ENCODE measurements at places on chromosomes 3 and 15. TPM values are rescaled to one million over a fixed set of nuclear protein-coding genes. Genes with fewer than 3 reads are reported as not detected.

DNA sequence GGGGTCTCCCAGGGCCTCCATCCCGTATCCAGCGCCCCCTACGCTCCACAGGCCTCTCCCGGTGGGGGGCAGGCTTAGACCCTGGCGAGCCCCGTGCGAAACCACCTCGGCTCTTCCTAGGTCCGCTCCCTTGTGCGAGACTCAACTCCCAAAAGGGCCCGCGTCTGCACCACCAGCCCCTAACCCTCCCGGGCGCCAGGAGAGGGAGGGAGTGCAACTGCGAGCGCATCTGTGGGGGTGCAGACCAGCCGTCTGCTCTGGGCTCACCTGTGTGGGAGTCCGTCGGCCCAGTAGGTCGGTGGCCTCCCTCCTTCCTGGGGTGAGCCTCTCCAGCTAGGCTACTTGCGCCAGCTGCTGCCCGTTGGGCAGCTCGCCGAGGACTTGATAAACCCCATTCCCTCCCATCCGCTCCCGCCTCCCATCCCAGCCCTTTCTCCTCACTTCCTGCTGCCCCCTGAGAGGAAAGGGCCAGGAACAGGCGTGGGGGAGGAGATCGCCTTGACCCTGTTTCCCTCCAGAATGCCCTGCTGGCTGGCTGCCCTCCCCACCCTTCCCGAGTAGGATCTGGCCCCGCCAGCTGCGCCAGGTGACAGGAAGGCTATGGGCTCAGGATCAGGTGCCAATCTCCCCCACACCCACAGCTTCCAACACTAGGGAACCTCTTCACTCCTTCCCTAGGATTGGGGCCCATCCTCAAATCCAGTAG lies at the start of gene HYAL2:
Gene HYAL2, minus strand, starts transcription at position 360 of the 706 bp plus-strand sequence. CDS start 2,256 bp downstream, outside the sequence.
- no peak for DNase-seq

- peak; percentile 28 for DNase-seq
Measured at GRCh38 chr3:65836047-65836446, 202.7 kb downstream of the MAGI1 start.

DNA sequence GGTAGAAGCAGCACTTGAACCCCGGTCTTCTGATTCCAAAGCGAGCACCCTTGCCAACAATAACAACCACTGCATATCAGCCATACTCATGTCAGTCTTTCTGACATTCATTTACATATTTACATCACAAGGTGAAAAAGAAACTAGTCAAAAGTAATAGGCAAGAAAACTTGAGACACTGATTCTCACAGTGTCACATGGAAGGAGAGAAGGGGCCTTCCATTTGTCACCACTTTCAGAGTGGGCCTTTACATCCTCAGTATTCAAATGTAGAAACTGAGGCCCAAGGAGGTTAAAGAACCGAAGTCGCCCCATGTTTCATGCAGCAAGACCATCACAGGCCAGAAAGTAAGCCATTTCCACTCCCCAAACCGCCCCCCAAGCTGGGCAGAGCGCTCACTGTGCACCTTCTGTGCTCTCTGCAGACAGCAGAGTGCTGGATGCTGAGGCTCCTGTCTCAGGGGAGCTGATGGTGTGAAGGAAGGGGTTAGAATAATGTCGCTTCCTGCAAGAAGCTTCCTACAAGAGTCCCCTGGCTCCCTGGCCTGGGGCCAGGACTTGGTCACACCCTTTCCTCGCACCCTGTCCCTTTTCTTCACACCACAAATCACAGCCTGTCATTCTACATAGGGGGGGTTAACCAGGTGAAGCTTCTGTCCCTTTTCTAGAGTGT lies 260.1 kb downstream of the UACA start:
- no peak for DNase-seq

Gene SNAP23
- 108 TPM for total RNA-seq

DNA sequence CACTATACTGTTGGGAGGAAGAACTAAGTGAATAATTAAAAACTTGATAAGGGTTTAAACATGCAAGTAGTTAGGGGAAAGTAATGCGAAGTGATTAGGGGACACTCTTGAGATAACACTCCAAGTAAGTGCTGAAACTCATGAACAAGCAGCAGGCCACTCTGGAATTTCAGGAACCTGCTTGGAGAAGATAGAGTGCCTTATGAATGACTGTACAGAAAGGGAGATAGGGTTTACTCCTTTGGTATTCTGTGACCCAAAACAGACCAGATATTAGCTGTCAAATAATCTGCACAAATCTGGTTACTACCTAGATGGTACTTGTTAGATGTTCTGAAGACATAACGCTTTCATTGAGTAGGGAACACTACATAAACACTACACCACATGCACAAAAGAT lies 85.6 kb downstream of the FRMD4B start:
- no peak for DNase-seq

- DNase-seq: no peak
Measured at GRCh38 chr3:158703566-158703965, 28.7 kb downstream of the RARRES1 start.

Gene EEF1AKMT4
- 7.3 TPM for total RNA-seq

DNA sequence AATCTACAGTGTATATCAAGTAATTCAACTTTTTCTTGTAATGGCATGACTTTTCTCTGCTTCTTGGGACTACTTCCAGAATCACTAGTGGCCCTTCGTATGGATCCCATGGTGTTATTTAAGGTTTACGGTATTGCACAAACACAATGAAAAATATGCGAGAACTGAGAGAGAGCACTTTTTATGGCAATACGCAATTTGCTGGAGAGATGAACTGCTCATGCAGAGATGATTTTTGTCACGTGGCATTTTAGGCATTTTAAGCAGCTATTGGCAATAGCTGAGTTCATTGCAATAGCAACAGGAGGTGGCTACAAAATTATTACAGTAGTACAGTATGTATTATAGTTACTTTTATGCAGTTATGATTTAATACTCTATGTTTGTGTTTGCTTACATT lies 294.0 kb downstream of the UBE2E2 start:
- no peak for DNase-seq

Gene PLCH1
- total RNA-seq: 0.60 TPM

DNA sequence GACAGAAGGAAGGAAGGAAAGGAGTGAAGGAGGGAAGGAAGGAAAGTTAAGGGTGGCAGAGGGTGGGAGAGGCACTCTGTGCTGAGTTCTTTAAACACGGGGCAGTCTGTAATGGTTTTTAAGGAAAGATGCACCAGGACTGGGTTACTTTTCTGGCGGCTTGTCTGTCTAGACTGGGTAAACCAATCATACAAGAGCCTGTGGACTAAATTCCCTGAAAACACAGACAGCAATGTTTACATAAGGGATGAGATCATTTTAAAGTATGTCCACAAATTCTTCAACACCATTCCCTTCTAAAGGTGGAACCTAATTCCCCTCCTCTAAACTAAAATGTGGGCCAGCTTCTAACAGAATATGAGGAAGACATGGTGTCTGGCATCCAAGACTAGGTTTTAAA lies 235.5 kb upstream of the IGF1R start:
- DNase-seq: no peak

Gene TP53BP1
- 25.4 TPM for total RNA-seq

Gene CACNA2D3
- 11.2 TPM for total RNA-seq

Gene CFAP92
- total RNA-seq: 0.36 TPM

- DNase-seq: no peak
Measured at GRCh38 chr3:32813180-32813579, 4.6 kb upstream of the TRIM71 start.

Gene RTP3
- not detected for total RNA-seq

Gene GNAT1
- not detected for total RNA-seq

GRCh38 chr3:111592936-111593335 lies 2.2 kb downstream of the ZBED2 start:
- DNase-seq: peak; percentile 18

Gene CYP1A2
- not detected for total RNA-seq

GRCh38 chr3:118534519-118534918 lies 500.1 kb downstream of the IGSF11 start:
- no peak for DNase-seq

DNA sequence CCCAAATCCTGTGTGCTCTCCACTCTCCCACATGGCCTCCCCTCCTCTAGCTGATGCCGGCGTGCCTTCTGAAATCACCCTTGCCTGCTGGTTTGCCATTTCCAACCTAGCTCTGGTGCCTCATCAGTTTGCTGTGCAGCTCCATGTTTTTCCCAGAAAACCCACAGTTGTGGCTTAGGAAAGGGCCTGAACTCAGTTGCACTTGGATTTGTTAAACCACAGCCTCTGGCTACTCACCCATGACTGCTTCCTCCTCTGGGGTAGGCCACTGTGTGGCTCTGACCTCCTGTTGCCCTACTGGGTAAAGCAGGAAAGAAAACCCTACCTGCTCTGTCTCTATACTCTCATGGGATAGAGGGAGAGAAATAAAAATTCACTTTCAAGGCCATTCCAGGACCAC lies 97.3 kb downstream of the DAPK2 start:
- peak; percentile 7 for DNase-seq

- no peak for DNase-seq
Measured at GRCh38 chr15:82750831-82751180, 41.1 kb upstream of the AP3B2 start.

DNA sequence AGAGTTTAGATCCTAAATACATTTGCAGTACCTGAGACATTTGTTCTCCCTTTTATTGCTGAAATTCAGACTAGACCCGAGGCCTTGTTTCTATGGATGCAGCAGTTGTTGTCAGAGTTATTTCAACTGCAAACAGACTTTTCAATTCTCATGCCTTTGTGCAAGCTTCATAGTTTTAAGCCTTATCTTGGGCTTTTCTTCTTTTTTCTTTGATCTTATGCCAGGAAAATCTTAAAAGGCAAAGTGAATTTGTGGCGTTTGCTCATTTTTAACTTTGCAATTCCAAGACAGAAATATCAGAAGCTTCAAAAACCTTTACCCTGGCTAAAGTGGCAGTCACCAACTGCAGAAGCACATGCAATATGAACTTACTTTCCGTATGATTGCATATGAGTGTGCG lies 576.7 kb downstream of the DIPK2A start:
- DNase-seq: no peak

GRCh38 chr15:53038655-53038941 lies 248.5 kb upstream of the ONECUT1 start:
- no peak for DNase-seq

Gene GRAMD1C
- 6.0 TPM for total RNA-seq

Gene SLC12A8
- 26.6 TPM for total RNA-seq

- DNase-seq: no peak
Measured at GRCh38 chr15:32933236-32933635, 215.4 kb downstream of the GREM1 start.

DNA sequence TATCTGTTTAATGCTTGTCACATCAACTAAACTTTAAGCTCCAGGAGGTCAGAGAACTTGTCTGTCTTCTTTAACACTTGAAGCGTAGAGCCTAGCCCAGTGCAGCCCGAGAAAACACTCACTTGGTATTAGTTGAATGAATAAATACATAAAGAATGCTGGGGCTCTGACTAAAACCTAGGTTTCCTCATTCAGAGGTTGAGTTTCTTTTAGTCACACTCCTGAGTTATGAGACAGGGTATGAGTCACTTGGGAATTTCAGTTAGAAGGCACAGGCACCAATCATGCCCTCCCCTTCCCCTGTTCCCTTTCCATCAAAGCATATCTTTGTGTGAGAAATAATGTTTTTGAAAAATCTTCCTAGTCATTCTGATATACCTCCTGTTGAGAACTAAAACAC lies 589.8 kb upstream of the DPPA4 start:
- DNase-seq: peak; percentile 97

Gene GOLGA6L7
- not detected for total RNA-seq

DNA sequence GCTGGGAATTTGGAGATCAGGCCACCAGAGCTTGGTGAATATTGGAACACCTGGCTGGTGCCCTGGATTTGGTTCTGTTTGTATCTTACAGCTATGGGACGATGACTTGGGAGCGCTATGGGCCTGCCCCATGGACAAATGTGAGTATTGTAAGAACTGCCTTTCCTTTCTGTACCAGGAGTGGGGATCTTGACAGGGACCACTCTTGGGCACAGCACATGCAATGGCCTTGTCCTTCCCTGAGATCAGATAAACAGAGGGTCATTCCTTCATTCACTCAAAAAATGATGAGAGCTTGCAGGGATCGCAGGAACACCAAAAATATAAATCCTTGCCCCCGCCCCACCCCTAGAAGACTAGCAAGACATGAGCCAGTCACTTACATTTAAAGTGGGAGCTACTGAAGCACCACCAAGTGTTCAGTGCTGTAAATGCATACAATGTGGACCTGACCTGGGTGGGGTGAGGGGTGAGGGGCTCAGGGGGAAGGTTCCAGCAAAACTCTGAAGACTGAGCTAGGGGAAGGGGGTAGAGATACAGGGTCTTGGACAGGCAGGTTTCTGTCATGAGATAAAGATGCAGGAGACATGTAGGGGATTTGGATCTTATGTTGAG lies 2.7 kb upstream of the CRELD1 start:
- peak; percentile 26 for DNase-seq

Gene ANKUB1
- not detected for total RNA-seq

DNA sequence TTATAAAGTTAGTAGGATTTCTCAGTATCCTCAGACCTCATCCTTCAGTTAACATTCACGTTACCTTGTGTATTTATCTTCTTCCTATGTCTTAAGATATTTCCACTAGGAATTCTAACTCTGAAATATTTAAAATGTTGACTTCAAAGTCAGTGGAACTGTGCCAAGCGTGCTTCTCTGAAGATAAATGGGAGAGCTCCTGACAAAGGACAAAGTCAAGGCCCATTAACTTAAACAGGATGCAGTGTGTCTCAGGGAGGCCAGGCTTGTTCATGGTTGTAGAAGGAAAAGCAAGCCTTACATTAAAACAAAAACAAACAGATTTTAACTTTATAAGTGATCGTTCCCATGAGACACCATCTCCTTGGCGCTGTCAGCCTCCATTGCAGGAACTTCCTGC lies 41.5 kb downstream of the ABHD17C start:
- DNase-seq: peak; percentile 11

Gene GOLGA8G
- not detected for total RNA-seq

DNA sequence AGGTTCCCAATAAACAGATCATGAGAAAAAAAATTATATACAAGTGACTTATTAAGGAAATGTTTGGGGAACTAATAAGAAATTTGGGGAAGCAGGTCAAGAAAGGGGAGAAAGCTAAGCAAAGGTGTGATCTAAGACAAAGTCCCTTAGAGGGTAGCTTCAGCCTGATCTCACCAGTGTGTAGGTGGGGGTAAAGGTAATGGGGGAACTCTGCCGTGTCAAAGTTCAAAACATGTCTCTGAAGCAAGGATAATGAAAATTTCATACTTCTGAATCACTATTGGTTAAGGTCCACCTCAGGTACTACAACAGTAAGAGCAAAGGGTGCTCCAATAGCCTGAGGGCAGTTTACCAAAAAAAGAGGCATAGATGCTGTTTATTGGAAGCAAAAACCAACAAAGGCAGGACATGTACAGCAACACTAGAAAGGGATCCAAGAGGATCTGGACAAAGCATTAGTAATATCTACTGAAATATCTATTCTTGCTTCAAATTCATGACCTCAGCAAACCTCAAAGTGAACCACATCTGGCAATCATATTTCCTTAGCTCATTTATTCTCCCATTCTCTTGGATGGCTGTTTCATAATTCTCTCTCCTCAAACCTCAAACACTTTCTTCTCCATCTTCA lies 6.9 kb downstream of the ACAD11 start:
- DNase-seq: peak; percentile 34

DNA sequence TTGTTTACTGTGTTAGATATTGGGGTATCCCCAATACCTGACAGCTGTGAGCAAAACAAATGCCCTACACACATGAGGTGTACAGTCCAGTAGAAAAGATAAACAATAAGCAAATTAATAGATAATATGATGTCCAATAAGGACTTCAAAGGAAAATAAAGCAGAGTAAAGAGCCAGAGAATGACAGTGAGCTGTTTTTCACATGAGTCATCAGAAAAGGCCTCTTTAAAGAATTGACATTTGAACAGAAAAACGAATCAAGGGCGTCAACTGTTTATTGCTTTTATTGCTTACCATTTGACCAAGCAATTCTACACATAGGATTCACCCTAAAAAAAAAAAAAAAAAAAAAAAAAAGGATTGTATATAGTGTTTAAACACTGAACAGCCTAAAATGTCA lies 96.6 kb upstream of the FLNB start:
- peak; percentile 51 for DNase-seq
